ENCODE measurements at places on chromosomes 16 and 17.

DNA sequence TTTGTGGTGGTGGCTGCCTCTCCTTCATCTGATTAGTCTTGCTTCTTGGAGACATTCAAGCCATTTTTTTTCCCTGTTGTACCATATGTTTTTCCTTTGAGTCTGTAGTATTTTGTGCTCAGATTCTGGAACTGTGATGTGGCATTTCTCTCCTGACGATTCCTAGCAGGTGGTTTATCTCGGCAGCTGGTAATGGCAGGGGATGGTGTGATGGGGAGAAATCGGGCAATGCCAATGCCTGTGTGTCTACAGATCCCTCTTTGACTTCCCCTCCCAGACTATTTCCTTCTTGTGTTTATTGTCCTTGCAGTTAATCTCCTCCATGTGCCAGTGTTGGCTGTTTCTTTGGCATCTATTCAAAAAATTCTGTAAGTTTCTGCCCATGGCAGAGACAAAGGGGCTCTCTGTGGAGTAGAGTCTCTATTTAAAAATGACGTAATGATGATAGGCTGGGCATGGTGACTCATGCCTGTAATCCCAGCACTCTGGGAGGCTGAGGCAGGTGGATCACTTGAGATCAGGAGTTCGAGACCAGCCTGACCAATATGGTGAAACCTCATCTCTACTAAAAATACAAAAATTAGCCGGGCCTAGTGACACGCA lies 90.2 kb upstream of the ERCC4 start:
- no peak for DNase-seq

- DNase-seq = no peak
Measured at GRCh38 chr16:48067388-48067787, 88.4 kb downstream of the ABCC12 start.

DNA sequence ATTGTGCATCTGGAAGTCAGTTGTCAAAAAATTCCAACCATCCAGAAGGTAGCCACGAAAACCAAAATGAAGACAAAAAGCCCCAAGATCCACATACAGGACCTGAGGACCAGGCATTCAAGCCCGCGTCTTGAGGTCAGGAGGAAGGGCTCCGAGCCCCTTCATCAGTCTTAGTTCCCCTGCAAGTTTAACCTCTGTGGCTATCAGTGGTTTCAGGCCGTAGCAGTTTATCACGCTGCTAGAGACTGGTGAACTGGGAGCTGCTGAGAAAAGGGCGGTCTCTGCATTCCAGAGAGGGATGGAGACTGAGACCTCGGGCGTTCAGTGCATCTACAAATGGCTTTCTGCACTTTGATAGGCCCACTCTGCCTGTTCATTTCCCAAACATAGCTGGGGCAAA lies 70.6 kb downstream of the IRF8 start:
- DNase-seq = no peak

- DNase-seq = no peak
Measured at GRCh38 chr16:56195151-56195550, 3.9 kb downstream of the GNAO1 start.

DNA sequence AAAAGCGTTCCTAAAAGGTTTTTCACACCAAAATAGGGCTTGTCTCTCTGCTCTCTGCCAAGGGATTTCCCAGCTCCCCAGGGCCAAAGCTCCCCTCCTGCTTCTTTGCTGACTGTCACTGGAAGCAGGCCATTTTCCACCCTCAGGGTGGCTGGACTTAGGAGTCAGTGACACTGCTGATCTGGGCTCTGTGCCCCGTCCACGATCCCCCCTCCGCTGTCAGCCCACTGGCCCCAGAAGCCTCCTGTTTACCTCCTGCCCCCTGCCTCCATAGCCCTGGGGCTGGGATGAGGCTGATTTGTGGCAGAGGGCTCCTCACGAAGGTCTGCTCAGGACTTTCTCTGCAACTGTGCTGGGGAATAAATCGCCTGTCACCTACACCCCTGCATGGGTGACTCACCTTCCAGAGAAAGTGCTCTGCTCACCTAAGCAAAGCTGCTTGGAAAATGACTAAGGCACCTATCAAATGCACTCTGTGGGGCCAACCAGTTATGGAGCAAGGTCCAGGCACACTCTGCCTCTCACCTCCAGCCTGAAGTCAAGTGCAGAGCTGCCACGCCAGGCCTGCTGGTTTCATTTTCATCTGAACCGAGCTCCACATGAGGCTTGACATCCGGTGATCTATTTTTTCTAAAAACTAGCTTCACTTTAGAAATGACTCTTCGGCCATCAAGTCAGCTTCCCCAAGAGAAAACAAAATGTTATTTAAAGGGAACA lies 4.9 kb downstream of the MAP3K14 start:
- DNase-seq = peak; percentile 96

DNA sequence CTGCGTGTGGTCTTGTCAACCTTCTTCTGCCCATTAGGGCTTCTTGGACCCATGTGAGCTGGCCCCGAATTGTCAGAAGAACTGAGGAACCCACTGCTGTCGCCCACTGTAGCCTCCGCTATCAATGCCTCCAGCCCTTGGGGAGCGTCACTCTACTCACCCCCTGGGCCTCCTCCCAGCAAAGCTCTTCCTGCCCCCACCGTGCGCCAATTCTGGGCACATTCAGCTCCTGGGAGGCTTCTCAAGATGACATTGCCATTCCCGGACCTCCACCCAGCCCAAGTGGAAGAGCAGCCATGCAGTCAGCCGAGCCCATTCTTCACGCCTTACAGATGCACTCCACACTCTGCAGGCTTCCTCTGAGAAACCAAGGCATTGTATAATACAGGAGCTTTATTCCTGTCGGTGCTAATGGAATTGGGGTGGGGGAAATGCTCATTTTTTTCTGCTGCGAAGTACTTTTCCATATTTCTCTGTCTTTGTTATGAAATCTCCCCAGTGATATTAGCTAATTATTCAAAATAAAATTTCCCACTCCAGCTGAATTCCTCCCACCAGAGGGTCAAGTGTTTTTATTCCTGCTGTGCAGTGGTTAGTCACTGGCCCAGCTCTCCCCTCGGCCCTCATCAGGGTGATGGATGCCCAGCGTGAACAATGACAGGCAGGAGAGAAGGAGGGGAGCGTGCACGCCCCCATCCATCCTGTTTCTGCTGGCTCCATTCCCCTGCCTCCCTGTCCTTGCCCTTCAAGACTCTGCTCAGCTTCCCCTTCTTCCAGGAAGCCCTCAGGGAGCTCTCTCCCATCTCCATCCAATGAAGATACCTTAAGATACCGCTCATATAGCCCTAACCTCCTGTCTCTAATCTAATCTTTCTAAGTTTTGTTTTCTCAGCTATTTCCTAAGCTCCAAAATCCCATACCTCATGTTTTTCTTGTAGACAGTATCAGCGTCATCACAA lies 87.7 kb downstream of the C16orf95 start:
- DNase-seq = no peak

DNA sequence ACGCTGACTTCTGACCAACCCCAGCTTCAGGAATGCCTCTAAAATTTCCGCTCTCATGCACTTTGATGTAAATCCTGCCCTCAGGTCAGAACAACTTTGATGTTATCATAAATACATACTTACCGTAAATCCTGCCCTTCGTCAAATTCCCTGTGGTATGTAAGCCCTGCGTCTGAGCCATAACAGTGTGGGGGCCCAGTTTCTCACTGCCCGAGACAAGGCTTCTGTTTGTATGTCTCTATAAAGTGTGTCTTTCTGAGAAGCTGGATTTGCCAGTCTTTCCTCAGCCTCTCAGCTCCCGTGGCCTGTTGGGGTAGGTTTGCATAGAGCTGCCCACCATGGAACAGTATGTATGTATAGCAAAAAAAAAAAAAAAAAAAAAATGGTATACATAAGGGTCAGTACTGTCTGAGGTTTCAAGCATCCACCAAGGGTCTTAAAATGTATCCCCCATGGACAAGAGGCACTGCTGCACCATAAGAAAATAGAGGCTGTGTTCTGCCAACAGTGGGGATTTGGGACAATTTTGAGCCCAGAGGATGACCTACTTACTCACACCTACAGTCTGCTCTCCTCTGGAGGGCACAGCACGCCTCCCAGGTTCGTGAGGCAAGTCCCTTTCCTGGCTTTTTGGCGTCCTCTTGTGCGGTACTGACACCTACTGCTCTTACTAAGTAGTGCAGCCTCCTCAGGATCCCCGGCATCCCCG lies 17.5 kb downstream of the PRMT7 start:
- peak; percentile 83 for DNase-seq

- DNase-seq = no peak
Measured at GRCh38 chr17:49379926-49380325, 17.9 kb upstream of the ZNF652 start.
